Stimulated activated CD8-positive, alpha-beta memory T cell treated with anti-CD3 and anti-CD28 coated beads, Interleukin-4, amount 100 ng/mL, for 1 hour (primary cell): ENCODE measurements at places on chromosomes 6 and 20.

- no peak for DNase-seq
Measured at GRCh38 chr6:150458579-150458978, 89.8 kb downstream of the IYD start.

- DNase-seq: no peak
Measured at GRCh38 chr6:119161438-119161837, 83.0 kb upstream of the FAM184A start.

- no peak for DNase-seq
Measured at GRCh38 chr6:137678451-137678850, 184.3 kb upstream of the OLIG3 start.

DNA sequence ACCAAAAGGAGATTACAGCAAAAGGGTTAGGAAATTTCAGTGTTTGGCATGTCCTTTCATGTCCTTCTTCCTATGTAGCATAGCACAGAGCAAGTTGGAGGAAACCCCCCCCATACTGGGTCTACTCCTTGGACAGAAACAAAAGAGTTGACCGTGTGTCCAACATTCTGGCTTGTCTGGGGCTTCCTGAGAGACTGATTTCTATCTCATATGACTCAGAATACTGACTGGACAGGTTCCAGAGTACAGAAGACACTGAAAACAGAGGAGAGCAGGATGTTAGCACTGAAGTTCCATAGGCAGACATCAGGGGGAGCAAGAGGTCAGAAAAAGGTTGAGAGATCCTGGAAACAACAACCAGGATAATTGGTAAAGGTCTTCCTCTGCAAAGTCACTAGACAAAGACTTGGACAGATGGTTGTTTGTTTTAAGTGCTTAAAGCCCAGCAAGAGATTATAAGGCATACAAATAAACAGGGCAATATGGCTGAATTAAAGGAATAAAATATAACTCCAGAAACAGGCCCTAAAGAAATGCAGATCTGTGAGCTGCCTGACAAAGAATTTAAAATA lies 48.4 kb downstream of the USP49 start:
- peak; percentile 8 for DNase-seq

GRCh38 chr6:20711518-20711917 lies 177.3 kb downstream of the CDKAL1 start:
- DNase-seq: no peak

DNA sequence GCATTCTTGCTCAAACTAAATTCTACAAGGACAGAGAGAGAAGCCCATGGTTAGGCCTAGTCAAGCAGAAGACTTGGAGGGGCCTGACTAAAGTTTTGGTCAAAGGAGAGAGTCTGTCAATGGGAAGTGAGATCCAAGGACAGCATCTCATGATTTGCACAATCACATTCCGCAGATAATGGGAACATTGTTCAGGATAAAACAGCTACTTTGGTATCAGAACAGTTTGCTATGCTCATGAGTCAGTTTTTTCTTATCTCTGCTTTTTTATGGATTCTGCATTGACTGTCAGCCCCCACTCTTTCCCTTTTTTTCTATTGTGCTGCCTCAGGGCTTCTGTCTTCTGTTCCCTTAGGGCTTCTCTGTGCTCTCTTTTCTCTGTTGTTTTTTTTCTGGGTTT lies 28.6 kb downstream of the AKAP7 start:
- no peak for DNase-seq

GRCh38 chr6:154815938-154816820 lies 83.0 kb downstream of the SCAF8 start:
- DNase-seq: no peak

- no peak for DNase-seq
Measured at GRCh38 chr6:111361648-111362047, 121.4 kb downstream of the REV3L start.

DNA sequence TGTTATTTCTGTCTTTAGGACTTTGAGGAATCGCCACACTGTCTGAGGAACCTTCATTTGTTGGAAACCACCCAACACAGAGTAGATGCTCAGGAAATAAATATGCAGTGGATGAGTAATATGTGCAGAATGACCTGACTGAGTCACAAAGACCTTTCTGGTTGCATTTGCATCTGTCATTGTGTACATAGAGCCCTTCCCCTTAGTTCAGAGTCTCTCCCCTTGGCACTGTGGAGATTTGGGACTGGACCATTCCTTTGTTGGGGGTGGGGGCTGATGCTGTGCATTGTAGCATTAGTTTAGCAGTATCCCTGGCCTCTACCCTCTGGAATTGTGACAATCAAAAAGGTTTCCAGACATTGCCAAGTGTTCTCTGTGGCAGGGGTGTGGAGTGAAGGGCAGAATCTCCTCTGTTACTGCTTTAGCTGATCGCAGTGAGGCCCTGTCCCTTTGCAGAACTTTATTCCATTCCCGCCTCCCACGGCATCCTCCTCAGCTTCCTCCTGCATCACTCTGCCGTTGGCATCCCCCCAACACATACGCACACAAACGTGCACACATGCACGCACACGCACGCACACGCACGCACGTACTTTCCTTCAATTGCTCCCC lies 64.5 kb downstream of the EYA2 start:
- DNase-seq: no peak

GRCh38 chr6:102981490-102982015 lies 1588.0 kb downstream of the GRIK2 start:
- DNase-seq: no peak

DNA sequence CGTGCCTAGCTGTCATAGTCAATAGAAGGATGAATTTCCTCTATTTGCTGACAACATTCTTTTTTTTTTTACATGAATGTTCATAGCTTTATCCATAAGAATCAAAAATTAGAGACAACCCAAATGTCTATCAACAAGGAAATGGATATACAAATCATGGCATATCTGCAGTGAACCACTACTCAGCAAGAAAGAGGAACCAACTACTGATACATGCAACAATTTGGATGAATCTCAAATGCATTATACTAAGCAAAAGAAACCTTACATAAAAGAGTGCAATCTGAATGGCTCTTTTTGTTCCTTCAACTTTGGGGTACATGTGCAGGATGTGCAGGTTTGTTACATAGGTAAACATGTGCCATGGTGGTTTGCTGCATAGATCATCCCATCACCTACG lies 17.7 kb upstream of the MCM9 start:
- DNase-seq: no peak

GRCh38 chr6:154386848-154387717 lies 30.5 kb upstream of the IPCEF1 start:
- no peak for DNase-seq

- DNase-seq: no peak
Measured at GRCh38 chr6:13075141-13075845, 253.0 kb downstream of the TBC1D7 start.

- DNase-seq: no peak
Measured at GRCh38 chr6:81144346-81144745, 608.1 kb downstream of the TENT5A start.

DNA sequence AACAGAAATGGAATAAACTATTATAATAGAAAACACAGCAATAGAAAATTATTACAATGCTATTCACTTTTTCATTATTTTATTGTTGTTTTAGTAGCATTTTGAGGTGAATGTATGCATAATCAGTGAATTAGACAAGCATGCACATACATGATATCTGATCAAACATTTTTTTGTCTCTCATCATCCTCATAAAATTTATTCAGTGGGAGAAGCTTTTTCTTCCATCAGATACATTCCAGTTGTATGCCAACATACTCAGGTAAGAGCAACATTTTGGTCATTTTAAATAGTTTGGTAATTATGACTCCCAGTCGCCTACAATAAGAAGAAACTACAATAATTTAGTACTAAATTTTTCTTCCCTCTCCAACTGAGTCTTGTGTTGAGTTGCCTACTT lies 44.5 kb downstream of the ADGRF1 start:
- DNase-seq: no peak

DNA sequence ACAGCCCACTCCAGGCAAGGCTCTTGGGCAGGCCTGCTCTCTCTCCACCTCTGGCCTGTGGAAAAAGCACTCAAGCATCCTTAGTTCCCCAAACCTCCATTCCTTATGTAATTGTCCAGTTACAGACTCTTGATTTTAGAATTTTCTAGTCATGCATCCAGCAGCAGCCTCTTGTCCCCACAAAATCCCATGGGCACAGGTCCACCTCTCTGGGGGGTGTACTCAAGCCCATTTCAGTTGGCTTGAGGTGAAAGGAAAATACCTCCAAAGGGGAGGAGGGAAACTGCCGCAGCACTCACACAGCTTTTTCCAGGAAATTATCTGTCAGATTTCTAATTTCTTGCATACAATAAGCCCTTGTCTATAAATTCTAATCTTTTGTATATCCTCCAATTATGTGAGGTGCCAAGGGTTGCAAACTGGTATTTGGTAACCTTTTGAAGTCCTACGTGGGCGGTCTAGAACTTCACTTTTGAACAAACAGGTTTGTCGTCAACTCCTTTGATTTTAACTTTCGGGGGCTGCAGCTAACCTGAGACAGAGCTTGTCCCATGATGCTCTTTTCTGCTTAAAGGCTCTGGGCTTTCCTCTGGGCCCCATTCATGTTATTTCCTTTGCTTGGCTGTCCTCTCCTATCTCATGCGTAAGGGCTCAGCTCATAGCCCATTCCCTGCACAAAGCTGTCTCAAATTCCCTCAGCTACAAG lies 104.7 kb upstream of the CEP85L start:
- DNase-seq: no peak

GRCh38 chr20:38007526-38007925 lies 25.7 kb downstream of the TTI1 start:
- DNase-seq: no peak

DNA sequence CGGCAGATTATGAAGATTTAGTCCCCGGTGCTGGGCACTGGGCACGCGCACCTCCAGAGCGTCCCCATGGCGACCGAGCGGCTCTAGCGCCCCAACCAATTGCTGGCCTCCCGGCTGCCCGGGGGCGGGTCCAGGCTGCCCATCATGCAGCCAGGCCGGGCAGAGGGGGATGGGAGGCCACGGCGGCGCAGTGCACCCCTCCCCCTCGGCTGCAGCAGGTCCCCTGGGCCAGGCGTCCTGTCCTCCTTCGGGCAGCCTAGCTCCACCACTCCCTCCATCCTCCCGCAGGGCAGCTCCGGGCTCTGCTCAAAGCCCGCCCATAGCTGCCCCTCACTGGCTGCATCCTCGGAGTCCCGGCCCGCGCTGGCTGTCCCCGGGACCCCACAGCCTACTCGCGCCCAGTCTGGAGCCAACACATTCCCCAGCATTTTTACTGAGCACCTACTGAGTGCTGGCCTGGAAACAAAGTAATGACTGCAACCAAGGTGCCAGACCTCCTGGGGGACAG lies 99.4 kb downstream of the ASXL1 start:
- DNase-seq: no peak

GRCh38 chr6:5014072-5014561 lies 10.3 kb upstream of the RPP40 start:
- no peak for DNase-seq

DNA sequence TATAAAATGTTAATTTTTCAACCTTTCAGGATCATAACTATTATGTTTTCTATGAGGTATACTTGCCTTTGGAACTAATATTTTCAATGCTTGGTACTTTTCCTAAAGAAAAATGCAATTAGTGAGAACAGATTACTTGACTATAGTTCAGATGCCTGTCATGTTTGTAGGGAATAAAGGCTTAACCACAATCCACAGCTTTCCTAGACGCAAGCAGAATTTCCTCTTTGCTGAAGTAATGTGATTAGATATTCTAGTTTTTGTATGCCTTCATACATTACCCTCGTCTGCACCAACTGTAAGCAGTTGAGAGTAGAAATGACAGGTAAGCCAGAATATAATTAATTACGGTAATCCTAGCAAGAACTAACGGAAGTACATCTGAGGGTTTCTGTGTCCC lies 581.4 kb upstream of the MMS22L start:
- DNase-seq: no peak

GRCh38 chr6:73586416-73586974 lies 65.7 kb upstream of the EEF1A1 start:
- no peak for DNase-seq

- no peak for DNase-seq
Measured at GRCh38 chr6:163718537-163718936, 304.0 kb downstream of the QKI start.

GRCh38 chr20:48155268-48155667 lies 370.0 kb upstream of the SULF2 start:
- no peak for DNase-seq

- DNase-seq: no peak
Measured at GRCh38 chr6:37182736-37183590, 13.0 kb downstream of the PIM1 start.

GRCh38 chr6:169388395-169389166 lies 134.9 kb upstream of the THBS2 start:
- DNase-seq: no peak

DNA sequence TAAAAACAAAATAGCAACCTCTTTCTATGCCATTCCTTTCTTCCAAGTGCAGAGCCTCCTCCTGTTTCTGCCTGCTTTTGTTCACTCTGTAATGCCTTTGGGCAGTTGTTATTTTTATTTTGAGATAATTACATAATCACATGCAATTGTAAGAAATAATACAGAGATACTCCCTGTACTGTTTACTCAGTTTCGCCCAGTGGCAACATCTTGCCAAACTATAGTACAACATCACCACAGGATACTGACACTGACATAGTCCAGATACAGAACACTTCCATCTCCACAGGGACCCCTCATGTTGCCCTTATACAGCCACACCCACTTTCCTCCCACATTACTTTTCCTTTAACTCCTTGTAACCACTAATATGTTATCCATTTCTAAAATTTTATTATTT lies 59.7 kb downstream of the BANF2 start:
- DNase-seq: no peak
